ENCODE measurements at places on chromosomes 1 and 21.

- DNase-seq, result no peak
These were observed 53.0 kb downstream of the SPAG17 start for GRCh38 chr1:118132000-118132399.

GRCh38 chr1:29747196-29747595 is 510.9 kb downstream of the PTPRU start:
- DNase-seq, result no peak

GRCh38 chr1:245873883-245874671 is 633.0 kb downstream of the SMYD3 start:
- DNase-seq, result no peak

- DNase-seq, result peak; percentile 65
These were observed 1.2 kb upstream of the HIVEP3 start for GRCh38 chr1:41919764-41920397.

DNA sequence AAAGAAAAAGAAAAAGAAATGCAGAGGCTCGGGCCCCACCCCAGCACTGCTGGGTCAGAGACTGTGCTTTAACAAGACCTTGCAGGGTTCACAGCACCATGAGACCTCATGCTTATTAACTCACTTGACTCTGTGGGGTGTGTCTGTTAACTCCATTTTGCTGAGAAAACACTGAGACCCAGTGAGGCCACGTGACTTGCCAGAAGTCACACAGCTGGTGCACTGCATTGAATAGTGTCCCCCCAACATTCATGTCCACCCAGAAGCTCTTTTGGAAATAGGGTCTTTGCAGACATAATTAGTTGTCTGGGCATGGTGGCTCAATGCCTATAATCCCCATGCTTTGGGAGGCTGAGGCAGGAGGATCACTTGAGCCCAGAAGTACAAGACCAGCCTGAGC is 39.7 kb downstream of the CHD5 start:
- no peak for DNase-seq

- DNase-seq, result peak; percentile 72
These were observed 3.6 kb upstream of the CYB561D1 start for GRCh38 chr1:109490029-109490933.

DNA sequence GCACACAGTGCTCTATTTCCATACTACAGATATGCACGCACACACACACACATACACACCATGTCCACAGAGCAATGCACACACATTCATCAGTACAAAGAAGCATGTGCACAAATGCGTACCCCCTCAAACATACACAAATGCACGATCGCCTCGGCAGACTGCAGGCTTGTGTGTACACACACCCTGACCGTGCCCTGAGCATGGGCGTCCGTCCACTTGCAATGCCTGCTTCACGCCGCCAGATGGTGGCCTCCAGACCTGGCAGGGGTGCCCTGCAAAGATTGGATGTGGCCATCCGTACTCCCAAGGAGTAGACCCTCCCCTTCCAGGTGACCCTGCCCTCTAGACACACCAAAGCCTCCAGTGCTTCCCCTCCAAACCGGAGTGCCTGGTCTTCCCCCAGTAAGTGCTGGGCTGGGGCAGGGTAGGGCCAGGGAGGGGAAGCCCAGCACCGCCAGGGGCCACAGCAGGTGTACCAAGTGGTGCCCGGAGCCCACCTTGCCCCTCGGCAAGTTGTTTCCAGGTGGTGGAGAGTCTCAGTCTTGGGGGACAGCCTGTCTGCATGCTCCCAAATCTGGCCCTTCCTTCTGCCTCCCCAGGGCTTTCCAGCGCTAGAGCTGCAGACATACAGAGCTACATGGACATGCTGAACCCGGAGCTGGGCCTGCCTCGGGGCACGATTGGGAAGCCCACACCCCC is 20.6 kb downstream of the ESPN start:
- no peak for DNase-seq

GRCh38 chr1:167345386-167345733 is 124.7 kb downstream of the POU2F1 start:
- no peak for DNase-seq

- DNase-seq, result no peak
These were observed 19.5 kb downstream of the UBASH3A start for GRCh38 chr21:42423197-42423675.

- DNase-seq, result no peak
These were observed 64.9 kb downstream of the TNR start for GRCh38 chr1:175678471-175678870.

DNA sequence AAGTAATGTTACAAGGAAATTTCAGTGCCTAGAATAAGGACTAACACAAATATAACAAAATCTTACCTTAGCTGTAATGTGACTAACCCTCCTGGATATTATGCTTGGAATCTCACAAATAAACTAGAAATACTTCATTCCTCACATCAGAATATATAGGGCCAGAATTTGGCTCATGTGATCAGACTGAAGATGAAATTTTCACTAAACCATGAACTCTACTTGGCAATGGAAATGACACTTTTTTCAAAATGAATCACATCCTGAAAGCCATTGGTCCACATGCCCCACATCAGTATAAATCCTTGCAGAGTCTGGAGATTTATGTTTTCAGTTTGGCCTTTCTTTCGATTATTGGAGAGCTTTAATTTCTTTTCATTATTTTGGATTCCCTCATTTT is 227.8 kb downstream of the NRIP1 start:
- DNase-seq, result no peak

GRCh38 chr1:243598433-243598832 is 251.6 kb downstream of the AKT3 start:
- DNase-seq, result no peak
